ENCODE measurements at places on chromosomes 12 and 14. TPM values are rescaled to one million over a fixed set of nuclear protein-coding genes. Genes with fewer than 3 reads are reported as not detected.
A peak's percentile ranks its signal among the peaks of the same experiment; 100 is the strongest.

RFX4 gene
- 2.1 TPM for total RNA-seq

RNF212B gene
- total RNA-seq: not detected

GPX2 gene
- 1.8 TPM for total RNA-seq

REM2 gene
- 1.2 TPM for total RNA-seq

CARMIL3 gene
- total RNA-seq: 11.8 TPM

DNA sequence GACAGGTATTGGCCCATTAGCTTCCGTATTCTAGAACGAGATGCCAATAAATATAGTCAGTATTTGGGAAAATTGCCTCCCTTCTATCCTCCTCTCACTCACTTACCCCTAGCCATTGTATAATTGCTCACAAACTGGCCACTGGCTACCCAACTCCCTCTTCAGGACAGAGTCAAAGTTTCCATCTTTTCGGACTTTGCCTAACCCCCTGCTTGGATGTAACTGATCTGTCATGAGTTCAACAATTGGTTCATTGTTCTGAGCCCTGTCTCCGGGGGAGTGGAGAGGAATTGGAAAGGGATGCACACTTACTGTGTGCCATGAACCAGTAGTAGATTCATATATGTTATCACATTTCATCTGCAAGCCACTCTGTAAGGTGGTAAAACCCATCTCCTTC is 12.2 kb downstream of the MYRFL start:
- DNase-seq: no peak

DNA sequence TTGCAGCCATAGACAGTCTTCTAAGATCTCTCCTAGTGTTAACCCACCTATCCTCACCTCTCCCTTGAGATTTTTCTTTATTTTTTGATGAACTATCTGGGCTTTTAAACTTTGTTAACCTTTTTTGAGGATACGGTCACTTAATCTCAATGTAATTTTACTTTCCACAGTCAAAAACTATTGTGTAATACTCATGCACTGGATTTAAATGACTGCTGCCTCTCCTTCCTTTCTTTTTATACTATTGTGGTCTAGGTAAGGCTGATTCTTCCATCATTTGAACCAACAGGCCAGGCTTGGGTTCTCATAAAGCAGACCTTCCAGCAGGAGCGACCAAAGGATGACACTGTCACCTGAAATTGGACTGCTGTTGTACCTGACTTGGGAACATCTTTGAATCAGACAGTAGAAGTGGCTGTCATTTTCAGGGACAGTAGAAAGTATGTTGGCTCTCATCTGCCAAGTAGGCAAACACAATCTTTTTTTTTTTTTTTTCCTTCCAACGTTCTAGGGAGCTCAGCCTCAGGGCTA is 689 bp upstream of the PDE3A start:
- DNase-seq: peak; percentile 8

DNA sequence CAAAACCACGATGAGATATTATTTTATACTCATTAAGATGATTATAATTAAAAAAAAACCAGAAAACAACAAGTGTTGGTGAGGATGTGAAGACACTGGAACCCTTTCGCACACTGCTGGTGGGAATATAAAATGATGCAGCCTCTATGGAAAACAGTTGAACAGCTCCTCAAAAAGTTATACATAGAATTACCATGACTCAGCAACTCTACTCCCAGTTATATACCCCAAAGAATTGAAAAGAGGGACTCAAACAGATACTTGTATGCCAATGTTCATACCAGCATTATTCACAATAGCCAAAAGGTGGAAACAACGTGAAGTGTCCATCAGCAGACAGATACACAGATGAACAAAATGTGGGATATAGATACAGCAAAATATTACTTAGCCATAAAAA is 53.1 kb downstream of the TAOK3 start:
- DNase-seq: no peak

GRCh38 chr12:69765515-69765914 is 26.9 kb downstream of the RAB3IP start:
- no peak for DNase-seq

DNA sequence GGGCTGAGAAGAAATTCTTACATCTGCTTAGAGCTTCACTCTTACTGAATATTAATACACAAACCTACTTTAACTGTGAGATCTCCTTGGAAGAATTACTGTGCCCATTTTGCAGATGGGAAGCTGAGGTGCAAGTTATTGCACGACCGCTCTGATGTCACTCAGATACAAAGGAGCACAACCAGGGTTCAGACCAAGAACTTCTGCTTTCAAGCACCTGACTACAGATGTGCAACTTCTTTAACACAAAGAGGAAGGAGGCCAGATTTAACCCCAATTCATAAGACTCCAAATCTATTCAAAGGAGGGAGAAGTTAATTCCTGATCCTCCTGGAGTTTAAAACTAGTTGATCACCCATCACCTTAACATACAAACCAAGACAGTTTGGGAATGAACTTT is 232.6 kb downstream of the VRK1 start:
- DNase-seq: no peak

DNA sequence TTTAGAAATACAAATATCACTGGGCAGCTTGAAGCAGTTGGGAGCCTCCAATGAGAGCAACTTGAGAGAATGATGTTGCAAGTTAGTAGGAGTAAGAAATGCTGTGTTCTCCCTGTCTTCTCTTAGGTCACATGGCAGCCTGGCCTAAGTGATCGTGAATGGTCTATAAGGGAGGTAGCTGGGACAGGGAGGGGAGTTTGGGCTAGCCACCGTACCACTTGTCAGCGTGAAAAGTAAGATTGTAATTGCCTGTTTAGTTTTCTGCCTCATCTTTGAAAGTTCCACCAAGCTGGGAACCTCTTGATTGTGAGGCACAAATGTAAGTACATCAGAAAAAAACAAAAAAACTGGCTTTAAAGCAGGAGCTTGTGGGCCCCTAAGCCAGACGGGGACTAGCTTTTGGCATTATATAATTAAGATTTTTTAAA is 36.4 kb downstream of the MDM2 start:
- no peak for DNase-seq

DNA sequence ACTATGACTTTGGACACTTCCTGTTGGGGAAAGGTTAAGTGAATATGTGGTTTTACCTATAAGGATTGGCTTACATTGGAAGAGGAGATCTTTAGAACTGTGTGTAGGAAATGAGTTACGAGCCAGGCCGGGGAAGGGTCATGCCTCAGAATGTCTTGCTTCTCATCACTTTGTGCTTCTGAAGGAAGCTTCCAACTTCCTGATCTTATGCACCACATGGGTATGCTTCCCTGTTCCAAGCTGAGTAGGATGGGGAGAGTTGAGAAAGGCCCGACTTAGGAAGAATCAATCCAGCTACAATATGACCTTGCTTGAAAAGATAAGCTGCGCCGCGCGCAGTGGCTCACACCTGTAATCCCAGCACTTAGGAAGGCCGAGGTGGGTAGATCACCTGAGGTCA is 59.9 kb downstream of the STXBP6 start:
- DNase-seq: no peak

- no peak for DNase-seq
Observed at GRCh38 chr12:79870916-79871315, 64.0 kb downstream of the PPP1R12A start.

DNA sequence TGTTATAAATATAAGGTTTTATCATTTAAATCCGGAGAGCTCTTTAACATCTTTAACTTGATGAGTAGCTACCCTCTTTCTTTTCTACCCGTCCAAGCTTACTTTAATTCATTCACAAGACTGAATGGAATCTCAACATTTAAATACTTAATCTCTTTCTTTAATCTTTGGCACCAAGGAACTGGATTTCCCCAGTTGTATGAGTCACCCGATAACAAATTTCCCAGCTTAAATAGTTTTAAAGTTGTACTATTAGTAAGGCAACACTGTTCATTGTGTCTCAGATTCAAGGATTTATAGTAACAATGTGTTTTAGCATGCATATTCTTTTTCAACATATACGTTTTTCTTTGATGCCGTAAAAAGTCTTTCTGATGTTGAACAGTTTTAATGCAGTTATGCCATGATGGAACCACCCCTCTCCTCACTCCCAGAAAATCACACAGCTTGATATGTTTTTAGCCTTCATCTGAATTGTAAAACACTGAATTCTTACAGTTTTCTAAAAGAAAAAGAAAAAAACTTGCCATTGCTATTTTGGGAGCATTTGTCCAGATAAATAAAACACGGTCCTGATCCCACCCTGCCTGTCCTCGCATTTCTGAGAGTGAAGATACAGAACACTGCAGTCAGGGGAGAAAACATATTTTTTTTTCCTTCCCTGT is 16.0 kb upstream of the LRP6 start:
- no peak for DNase-seq

All from GM23338 (cell line).